ENCODE measurements at places on chromosomes 3 and 15.
A peak's percentile ranks its signal among the peaks of the same experiment; 100 is the strongest.

DNA sequence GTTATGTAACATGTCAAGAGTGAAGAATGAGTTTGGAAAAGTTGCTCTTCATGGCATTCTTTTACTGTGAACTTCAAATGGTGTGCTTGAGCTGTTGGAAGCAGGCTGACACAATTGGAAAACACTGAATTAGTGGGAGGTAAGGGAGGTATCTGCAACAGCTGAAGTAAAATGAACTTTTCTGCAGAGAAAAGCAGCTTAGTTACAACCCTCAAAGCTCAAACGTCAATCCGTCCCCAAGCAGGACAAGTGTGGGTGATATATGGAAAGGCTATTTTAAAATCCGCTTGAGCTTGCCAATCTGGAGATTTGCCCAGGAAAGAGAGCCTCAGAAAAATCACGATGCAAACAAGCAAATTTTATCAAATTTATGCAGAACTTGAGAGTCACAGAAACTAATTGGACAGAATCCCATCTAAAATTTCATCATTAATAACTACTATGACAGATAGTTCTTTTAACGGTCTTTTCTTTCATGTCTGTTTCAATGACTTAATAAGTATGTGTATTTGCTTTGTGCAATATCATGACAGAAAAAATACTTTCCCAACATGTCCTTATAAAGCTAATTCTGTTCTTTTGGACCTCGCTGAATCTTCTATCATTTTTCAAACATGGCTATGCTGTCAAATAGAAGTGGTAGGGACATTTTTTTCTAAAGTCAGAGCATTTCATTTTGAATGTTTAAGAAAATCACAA, 266.6 kb upstream of the SLITRK3 start:
- no peak for ATAC-seq

DNA sequence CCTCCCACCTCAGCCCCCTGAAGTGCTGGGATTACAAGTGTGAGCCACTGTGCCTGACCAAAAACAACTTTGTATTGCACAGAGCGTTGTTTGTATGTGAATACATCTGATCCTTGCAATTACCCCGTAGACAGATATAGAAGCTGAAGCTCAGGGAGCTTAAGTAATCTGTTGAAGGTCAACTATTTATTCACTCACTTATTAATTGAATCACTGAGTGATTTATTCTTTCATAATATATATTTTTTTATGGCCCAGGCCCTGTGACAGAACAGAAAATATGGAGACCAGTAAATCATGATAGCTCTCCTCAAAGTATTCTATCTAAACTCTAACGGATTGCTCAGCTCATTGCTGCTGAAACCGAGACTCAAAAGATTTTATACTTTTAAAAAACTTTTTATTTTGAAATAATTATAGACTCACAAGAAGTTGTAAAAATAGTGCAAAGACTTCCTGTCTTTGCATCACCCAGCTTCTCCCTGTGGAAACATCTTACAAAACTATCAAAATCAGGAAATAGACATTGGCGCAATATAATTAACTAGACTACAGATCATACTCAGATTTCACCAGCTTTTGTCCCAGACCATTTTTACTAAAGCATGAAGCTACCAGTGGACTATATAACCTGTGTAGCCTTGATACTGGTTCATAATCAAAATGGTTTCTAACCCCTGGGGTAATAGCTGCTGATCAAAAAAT, 466.1 kb downstream of the PDCD6IP start:
- no peak for ATAC-seq

- ATAC-seq: peak; percentile 15
Observed at GRCh38 chr15:58875343-58875742, 58.1 kb downstream of the SLTM start.

GRCh38 chr3:162719684-162720341, 1223.2 kb downstream of the OTOL1 start:
- ATAC-seq: peak; percentile 99

GRCh38 chr3:62019906-62020305, 353.4 kb downstream of the FEZF2 start:
- no peak for ATAC-seq

DNA sequence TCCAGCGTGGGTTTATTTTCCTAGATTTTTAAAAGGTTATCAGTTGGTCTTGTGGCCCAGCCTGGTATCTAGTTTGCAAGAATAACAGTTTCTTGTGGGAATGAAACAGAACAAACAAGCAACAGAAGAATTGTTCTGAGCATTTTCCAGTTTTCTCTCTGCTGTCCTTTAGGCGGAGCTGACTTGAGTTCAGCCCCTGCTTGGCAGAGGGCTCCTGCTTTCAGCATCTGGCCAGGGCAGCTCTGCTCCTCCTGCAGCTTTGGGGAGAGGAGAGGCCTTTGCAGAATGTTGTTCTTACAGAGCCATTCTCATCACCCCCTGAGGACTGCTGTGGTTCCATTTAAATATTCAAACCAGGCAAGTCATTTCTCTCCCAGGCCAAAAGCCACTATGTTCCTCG, 117.7 kb downstream of the ALDH1A2 start:
- ATAC-seq: no peak

- ATAC-seq: no peak
Observed at GRCh38 chr3:58074116-58074715, 66.0 kb downstream of the FLNB start.

GRCh38 chr15:39113741-39114140, 467.1 kb upstream of the THBS1 start:
- ATAC-seq: no peak

GRCh38 chr3:114504941-114505628, 211.3 kb downstream of the TIGIT start:
- no peak for ATAC-seq

DNA sequence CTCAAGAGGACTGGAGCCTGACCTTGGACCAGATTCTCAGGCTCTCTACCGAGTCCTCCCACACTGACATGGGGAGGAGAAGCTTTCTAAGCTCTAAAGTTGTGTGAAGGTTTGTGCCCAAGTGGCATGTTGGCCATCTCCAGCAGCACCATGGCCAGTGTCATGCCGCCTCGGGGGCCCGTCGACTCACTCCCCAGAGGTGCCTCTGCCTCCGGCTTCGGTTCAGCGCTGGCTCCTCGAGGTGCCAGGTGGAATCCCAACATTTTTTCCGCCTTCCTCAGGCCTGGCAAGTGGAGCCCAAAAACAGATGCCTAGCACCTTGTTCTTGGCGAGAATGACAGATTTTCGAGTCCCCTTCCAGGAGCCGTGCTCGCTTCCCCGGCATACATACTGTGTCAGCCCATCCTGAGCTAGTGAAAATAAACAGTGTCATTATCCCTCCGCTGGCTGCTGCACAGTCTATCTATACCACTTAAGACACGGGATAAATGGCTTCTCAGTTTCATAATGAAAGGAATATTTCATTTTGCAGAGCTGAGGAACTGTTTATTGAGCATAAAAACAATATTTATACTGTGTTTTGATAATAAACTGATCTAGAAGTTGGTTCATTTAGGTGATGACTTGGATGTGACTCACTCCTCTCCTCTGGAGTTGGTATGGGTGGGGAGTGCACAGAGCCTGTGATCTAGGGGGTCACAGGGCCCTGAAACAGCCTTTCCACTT, 328.5 kb upstream of the TLE3 start:
- ATAC-seq: peak; percentile 32

GRCh38 chr3:31251083-31251482, 281.6 kb upstream of the STT3B start:
- ATAC-seq: no peak

GRCh38 chr15:29059871-29060640, 174.3 kb downstream of the APBA2 start:
- no peak for ATAC-seq

- ATAC-seq: no peak
Observed at GRCh38 chr3:100260081-100260684, 609 bp upstream of the TBC1D23 start.

DNA sequence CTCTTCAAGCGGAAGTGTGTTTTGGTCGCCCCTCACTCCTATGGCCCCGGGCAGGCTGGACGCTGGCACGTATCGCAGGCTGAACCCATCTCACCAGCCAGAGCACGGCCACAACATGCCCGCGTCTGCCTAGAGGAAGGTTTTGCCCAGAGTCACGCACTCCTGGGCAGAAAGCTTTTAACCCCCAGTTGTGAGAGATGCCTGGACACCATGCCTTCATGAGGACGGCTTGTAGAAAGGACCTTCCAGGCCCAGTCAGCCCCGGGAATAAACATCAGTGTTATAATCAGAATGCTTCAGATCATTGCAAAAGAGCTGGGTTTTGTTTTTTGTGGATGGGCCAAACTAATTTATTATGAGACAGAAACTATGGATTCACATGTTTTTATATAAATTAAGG, 16.5 kb downstream of the CYFIP1 start:
- ATAC-seq: no peak

GRCh38 chr3:5232570-5232969, 45.1 kb downstream of the EDEM1 start:
- no peak for ATAC-seq

DNA sequence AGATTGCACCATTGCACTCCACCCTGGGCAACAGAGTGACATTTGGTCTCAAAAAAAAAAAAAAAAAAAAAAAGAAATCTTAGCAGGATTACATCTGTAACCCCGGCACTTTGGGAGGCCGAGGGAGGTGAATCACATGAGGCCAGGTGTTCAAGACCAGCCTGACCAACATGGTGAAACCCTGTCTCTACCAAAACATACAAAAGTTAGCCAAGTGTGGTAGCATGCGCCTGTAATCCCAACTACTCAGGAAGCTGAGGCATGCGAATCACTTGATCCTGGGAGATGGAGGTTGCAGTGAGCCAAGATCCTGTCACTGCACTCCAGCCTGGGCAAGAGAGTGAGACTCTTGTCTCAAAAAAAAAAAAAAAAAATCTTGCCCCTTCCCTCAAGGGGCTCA, 40.4 kb downstream of the LIPC start:
- ATAC-seq: no peak

- ATAC-seq: no peak
Observed at GRCh38 chr3:128557531-128558280, 64.7 kb upstream of the GATA2 start.

GRCh38 chr15:101431301-101431700, 58.2 kb downstream of the PCSK6 start:
- ATAC-seq: no peak

DNA sequence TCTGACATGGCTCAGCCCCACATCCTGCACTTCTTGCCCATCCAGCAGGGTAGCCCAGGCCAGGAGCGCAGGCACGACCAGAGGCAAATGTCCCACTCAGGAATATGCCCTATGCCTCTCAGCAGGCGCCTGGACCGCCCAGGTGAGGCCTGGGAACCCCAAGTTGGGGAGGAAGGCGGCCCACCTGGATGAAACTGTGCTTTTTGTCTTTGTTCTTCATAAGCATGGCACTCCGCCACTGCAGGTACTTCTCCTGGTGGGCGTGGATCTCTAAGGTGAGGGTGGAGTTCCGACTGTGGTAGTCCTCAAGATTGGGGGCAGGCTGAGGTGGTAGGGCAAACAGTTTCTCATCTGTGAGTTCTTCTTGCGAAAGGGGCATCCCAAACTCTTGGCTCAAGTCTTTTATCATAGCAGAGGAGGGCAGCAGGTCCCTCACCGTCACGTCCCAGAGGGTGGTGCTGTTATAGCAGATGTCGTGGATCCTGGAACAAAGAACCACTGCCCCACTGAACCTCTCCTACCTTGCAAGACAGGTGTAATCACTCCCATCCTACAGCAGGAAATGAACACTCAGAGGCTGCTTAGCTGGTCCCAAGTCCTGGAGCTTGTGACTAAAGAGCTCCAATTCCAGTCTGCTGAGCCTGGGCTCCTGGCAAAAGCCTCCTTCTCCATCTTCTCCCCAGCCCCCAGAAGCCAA, 53.2 kb downstream of the ACAD9 start:
- no peak for ATAC-seq

GRCh38 chr3:40876496-40876895, 322.8 kb upstream of the CTNNB1 start:
- no peak for ATAC-seq

- ATAC-seq: no peak
Observed at GRCh38 chr3:127573912-127574311, 16.6 kb downstream of the TPRA1 start.

GRCh38 chr15:59591356-59591755, 20.2 kb upstream of the GCNT3 start:
- ATAC-seq: no peak

DNA sequence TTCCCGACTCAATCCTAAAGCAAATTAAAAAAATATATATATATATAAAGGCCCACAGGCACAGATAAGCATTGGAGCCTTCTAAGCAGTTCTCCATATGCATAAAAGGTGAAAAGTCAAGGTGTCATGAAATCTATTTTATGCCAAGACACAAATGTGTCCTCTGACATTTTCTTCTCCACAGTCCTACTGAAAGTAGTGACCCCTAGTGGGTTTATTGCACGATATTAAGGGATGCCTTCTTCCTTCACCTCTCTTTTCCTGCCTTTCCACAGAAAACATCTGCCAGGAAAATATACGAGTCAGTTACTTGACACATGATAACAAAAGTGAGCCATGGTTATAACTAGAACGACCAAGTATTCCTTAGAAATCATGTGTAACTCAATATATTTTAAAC, 303.2 kb downstream of the TIGIT start:
- no peak for ATAC-seq

- ATAC-seq: no peak
Observed at GRCh38 chr15:93452537-93453211, 363.7 kb upstream of the RGMA start.

DNA sequence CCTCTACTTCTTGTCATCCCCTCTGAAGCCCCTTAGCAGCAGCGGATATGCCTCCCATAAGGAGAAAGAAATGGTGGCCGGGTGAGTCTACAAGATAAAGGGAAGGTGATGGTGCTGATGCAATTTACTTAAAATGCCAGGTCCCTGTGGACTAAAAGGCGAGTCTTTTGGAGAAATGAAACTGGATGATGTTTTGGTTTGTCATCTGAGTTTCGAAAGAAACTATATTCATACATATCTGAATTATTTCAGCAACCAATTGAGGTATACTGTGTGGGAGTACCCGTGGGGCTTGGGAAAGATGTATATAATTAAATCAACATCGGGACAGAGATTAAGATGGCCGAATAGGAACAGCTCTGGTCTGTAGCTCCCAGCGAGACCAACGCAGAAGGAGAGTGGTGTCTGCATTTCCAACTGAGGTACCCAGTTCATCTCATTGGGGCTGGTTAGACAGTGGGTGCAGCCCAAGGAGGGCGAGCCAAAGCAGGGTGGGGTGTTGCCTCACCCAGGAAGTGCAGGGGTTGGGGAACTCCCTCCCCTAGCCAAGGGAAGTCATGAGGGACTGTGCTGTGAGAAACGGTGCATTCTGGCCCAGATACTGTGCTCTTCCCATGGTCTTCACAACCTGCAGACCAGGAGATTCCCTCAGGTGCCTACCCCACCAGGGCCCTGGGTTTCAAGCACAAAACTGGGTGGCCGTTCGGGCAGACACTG, 210.6 kb upstream of the CHRM5 start:
- ATAC-seq: no peak

GRCh38 chr15:62482785-62483429, 317.8 kb upstream of the C2CD4B start:
- ATAC-seq: peak; percentile 91

- ATAC-seq: peak; percentile 82
Observed at GRCh38 chr3:50550079-50550736, 17.3 kb downstream of the C3orf18 start.

DNA sequence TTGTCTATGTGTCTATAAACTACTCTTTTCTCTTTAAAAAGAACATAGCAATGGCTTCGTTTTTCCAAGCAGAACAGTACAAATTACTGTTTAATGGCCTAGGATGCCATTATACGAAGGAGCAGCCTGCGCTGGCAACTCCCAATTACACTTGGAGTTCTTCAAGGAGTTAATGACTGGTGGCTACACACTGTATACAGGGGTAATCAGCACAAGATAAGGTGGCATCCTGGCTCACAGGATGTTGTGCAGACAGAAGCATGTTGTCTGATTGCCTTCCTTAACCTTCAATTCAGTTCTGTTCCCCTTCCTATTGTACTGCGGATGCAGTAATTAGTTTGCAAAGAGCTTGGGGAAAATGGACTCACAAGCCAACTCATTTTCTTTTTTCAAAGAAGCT, 250.7 kb upstream of the ROBO2 start:
- ATAC-seq: no peak

GRCh38 chr15:85354461-85354860, 25.9 kb upstream of the AKAP13 start:
- ATAC-seq: peak; percentile 61

Measured in SK-N-SH treated with all-trans-retinoic acid at 6 μM for 48 hours (cell line).